Posterior cingulate gyrus (tissue), 11 donors: ENCODE measurements at places on chromosomes 2 and 18.
A peak's percentile ranks its signal among the peaks of the same experiment; 100 is the strongest.

- DNase-seq: no peak
These were observed 15.0 kb downstream of the CERS6 start for GRCh38 chr2:168471163-168471475.

DNA sequence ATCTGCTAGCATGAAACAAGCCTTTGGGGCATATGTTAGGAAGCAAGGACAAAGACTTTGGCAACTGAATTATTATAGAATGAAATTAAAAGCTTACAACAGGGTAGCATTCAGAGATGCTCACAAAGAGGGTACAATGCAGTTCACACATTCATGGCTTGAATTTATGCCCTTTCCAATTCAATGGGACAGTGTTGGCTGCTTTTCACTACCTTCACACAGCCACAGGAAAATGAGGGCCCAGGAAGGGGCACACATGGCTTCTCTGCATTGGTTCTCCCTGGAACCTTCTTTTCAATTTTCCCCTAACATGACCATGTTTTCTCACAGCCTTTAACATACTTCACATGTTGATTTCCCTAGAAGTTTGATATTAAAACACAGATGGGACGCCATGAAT lies 978.1 kb downstream of the TMEM182 start:
- no peak for DNase-seq

GRCh38 chr2:1591978-1592907 lies 152.1 kb downstream of the PXDN start:
- peak; percentile 51 for DNase-seq

GRCh38 chr2:96815326-96816126 lies 542 bp upstream of the CNNM3 start:
- DNase-seq: peak; percentile 84

- no peak for DNase-seq
These were observed 53.9 kb downstream of the THOC1 start for GRCh38 chr18:213966-214365.
